Stimulated activated CD4-positive, alpha-beta T cell treated with anti-CD3 and anti-CD28 coated beads, TNF-alpha, amount 100 ng/mL, for 1 hour (primary cell): ENCODE measurements at places on chromosomes 16 and 17.
A peak's percentile ranks its signal among the peaks of the same experiment; 100 is the strongest.

DNA sequence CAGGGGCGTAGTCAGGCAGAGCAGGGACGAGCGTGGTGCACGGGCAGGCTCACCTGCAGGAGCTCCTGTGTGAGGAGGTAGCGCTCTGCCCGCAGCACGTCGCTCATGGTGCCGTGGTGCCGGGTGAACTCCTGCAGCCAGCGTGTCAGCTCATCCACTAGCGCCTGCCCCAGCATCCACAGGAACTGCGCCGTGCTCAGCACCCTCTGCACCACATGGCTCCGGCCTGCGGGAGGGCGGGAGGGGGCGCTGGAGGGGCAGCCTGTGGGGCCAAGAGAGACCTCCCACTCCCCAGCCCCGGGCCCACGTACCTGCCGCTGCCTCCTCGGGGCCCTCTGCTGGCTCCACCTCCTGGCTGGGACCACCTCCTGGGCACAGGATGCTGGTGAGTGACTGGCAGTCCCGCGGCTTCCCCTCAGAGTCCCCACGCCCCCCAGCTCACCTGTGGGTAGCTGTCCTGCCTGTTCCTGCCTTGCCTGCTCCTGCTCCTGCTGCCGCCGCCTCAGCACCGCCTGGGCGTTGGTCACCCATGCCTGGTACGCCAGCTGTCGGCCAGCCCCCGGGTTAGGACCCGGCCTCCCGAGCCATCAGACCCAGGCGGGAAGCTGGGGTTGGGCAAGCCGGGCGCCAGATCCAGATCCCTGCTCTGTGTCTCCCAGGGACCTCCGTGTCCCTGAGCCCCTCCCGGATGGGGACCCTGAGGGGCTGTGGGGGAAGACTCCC is 16.6 kb downstream of the CTU2 start:
- no peak for DNase-seq

DNA sequence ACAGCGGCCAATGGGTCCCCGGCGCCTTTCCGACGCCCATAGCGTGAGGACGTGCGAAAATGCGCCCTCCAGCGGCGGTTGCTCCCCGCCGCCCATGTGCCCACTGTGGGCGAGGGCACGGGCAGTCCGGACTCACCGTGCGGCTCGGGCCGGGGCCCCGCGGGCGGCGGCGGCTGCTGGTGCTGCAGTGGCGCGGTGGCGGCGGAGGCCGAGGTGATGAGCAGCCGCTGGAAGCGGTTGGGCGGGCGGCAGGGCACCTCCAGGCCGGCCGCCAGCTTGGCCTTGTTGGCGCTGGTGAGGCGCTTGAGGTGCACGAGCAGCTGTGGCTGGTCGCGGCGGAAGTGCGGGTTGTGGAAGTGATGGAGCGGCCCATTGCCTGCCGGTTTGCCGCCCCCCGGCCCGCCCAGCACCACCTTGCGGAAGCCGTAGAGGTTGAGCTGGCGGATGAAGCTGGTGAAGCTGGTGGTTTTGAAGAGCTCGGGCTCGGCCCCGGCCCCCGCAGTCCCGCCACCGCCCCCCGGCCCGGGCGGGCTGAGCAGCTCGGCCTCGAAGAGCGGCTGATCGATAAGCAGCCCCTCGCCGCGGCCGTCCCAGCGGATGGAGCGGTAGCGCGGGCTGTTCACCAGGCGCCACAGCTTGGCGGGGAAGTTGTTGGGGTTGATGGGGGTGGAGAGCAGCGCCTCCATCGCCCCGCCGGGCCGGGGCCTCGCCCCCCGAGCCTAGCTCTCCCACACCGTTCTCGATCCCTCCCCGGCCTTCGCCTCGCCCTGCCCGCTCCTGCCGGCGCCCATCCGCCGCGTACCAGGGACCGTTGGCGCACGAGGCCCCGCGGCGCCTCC is at the start of gene HSF5:
HSF5 (minus strand) TSS at position 820 of the 839 bp plus-strand sequence; CDS start at position 686, 134 bp downstream.
- peak; percentile 31 for DNase-seq

- no peak for DNase-seq
Observed at GRCh38 chr16:54493061-54493460, 206.5 kb upstream of the IRX3 start.

GRCh38 chr16:12470311-12471229 is 333.1 kb downstream of the CPPED1 start:
- DNase-seq = no peak

DNA sequence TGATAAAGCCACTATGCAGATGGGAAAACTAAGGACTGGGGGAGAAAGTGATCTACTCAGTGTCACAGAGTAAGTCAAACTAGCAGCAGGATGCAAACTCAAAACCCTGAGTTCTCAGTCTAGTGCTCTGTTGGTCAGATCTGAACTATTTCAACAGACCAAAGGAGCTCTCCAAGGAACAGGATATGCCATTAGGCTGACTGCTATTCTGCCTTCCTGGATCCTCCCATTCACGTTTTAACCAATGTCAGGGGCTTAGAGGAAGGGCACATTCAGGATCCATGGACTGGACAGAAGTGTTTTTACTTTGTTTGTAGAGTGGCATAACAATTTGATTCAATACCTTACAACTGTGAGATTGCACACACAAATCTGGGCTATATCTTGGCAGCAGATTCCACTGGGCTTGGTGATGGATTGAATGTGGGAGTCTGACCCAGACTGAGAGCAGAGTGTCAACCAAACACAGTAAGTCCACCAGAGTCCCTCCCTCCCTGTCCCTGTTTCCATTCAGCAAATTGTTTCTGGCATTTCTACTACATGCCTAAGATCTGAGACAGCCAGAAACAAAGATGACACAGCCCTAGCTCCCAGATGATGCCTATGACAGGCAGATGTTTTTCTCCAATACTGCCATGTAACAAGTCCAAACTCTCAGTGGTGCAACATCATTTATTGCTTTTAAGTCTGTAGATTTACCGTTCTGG is 337.8 kb upstream of the CDH5 start:
- no peak for DNase-seq

DNA sequence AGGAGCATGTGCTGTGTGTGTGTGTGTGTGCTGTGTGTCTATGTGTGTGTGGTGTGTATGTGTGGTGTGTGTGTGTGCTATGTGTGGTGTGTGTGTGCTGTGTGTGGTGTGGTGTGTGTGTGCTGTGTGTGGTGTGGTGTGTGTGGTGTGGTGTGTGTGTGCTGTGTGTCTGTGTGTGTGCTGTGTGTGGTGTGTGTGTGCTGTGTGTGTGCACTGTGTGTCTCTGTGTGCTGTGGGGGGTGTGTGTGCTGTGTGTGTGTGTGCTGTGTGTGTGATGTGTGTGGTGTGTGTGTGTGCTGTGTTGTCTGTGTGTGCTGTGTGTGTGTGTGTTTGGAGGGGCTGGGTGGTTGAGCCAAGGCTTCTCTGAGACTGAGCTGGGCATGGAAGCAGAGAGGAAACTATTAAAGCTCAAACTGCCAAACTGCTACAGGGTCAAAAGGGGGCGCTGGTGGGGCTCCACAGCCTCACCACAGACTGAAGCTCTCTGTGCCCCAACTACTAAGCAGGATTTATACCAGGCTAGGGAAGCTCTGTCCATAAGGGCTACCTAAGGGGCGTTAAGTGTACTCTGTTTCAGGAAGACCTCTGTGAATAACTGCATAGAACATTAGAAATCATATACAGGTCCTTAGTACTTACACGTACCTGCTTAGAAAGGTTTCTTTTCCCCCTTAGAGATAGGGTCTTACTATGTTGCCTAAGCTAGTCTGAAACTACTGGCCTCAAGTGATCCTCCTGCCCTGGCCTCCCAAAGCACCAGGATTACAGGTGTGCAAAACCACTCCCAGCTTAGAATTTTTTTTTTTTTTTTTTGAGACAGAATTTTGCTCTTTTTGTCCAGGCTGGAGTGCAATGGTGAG is 27.8 kb upstream of the GHDC start:
- peak; percentile 25 for DNase-seq

- no peak for DNase-seq
Observed at GRCh38 chr16:79434771-79435170, 165.8 kb downstream of the MAF start.

DNA sequence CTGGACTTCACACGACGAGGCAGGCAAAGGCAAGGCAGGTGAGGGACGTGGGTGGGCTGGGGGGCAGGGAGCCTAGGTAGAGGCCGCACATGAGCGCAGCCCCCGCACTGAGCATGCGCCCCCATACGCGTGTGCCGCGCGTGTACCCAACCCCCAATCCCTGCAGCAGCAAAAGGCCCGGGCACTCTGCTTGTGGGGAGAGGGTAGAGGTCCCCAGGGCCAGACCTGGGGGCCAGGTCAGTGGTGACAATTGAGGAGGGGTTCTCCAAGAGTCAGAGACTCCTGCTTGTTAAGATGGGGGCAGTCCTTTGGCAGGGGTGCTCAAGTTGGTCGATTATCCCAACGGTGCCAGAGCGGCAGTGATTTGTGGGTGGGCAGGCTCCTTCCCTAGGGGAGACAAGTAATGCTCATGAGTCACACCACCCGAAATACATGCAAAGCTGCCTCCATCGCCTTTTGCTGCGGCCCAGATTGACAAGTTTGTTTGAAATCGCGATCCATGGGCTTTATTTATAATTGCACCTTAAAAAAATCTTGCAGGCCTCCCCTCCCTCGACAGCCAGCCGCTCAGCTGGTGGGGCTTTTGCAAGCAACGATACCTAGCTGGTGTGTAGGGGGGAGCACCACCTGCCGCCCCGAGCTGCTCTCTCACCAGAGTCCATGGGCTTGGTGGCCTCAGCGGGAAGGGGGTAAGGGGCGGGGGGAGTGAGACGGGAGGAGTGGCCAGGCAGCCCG is 1.1 kb upstream of the GIT1 start:
- no peak for DNase-seq

DNA sequence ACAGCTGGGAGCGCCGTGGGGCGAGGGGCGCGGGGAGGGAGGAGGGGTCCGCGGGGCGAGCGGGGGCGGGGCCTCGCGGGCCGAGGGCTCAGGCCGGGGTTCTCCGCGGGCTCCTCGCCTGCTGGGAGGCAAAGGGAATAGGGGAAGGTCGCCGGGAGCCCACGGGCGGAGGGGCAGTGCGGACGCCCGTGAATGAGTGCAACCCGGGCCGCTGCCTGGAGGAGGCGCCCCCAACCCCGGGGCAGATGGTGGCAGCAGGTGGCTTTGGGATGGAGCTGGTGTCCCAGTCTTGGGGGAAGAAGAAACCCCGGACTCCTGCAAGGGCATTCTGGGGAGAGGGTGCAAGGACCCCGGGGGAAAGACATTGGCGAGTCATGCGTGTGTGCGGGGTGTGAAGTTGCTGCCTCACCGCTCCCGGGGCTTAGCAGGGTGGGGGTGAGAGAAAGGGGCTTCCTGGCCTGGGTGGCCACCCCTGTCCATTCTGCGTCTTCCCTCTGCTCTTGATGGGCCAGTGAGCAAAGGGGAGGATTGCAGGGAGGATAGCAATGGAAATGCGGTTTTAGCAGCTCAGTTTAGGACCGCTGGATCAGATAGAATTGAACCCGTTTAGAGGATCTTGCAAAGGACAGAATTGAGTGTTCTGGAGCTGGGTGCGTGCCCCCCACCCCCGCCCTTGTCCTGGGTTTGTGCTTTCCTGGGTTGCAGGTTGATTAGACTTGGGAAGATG is 526 bp downstream of the KIAA0513 start:
- DNase-seq = no peak

- no peak for DNase-seq
Observed at GRCh38 chr17:44880062-44880461, 19.2 kb downstream of the EFTUD2 start.

DNA sequence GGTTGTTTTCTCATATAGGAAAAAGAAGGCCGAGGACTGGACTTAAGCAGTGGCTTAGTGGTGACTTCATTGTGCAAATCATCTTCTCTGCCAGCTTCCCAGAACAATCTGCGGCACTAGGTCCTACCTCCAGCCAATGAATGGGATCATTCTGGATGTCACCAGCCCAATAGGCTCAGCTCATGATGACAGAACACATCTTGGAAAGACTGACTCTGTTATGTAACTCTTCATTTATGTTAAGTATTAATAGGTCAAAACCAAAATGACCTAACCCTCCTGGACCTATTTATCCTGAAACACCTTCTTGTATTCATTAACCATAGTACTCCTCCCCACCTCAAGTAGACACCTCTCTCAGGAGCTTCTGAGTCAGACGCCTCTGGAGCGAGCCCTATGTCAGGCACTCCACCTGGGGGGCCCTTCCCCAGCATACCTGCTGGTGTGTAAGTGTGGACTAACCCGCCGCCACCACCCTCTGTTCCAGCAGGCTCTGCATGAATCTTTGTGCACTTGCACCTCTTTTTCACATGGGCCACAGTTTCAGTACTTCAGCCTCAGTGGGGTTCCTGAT is 7.2 kb downstream of the ARL2BP start:
- DNase-seq = no peak

GRCh38 chr17:40058865-40059264 is 3.9 kb upstream of the THRA start:
- no peak for DNase-seq

DNA sequence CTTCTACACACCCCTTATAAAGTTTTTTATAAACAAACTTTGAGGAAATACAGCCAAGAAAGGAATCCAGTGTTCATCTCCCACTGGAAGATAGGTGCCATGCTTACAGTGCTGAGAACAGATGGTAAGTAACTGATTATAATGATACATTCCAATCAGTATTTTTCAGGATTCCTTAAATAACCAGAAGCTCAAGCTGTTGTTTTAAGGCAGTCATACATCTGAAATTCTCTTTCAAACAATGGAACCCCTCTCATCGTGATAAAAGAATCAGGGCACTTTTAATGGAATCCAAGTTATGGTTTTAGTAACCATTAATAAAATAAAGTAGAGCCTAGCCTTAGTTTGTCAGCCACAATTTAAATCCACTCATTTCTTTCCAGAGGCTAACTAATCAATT is 56.1 kb upstream of the STAC2 start:
- no peak for DNase-seq

DNA sequence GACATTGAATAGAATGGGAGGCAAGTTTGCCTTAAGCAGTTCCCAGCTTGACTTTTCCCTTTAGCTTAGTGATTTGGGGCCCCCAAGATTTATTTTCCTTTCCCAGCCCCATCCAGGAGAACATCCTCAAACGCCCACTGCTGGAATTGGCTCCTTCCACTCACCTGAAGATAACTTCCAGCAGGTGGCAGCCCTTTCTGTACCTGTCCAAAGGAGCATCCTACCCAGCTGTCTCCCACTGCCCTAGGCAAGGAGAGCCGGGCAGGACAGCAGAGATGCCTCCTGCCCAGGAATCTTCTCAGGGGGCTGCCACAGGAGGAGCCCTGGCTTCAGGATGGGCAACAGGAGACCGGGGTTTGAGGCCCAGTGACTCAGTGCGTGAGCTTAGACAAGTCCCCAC is 6.4 kb downstream of the CACNG5 start:
- DNase-seq = no peak

DNA sequence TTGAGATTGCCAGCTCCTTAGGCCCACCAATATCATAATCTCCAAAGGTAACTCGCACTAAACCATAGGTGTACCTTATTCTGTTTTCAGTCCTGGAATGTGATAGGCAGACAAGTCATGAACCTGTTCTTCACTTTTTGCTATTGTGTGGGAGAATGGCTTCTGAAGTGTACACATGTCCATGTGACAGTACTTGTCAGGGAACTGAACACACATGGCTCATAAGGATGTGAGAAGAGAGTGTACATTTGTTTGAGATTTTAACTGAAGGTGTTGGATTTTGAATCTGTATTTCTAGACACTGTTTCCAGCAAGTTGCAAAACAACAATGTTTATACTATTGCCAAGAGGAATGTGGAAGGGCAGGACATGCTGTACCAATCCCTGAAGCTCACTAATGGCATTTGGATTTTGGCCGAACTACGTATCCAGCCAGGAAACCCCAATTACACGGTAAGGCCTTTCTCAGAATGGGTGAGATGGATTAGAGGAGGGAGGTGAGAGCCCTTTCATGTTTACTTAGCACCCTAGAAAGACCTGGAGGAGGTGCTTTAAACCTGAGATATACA is 14.5 kb upstream of the RASL10B start:
- no peak for DNase-seq
